ENCODE measurements at places on chromosomes 5 and 9.

- no peak for DNase-seq
Measured at GRCh38 chr5:112691758-112692157, 45.9 kb upstream of the APC start.

DNA sequence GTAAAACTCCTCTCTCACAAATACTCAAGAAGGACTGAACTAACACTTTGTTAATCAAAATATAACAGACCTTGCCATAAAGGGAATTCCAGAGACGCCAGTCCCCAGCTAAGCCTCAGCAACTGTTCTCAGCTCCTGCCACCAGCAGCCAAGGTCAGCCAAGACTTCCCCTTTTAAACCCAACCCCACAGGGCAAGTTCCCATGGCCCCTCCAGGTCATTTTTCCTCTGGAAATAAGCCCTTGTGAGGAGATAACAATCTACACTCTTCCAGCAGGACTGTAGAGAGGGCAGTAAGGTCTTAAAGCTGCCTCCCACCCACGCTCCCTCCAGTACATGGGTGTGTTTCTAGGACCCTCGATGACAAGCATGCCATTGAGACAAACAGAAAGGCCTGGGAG, 78.3 kb downstream of the DPYSL3 start:
- no peak for DNase-seq

DNA sequence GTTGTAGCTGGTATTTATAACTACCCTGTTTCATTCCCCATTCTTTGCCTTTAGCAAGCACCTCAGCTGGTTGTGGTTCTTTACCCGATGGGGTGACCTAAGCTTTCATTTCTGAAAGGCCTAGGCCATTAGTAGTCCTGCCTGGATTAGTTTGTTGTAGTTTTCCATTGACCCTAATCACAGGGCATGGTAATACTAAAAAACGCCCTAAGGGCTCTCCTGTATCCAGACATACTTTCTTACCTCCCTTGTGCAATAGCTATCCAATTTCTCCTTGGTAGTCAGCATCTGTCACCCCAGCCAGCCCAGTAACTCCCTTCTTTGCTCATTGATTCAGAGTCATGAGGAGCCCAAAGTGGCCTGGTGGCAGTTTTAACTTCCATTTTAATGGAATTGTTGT, 24.0 kb downstream of the TMOD1 start:
- DNase-seq, result no peak

- no peak for DNase-seq
Measured at GRCh38 chr5:72621576-72621975, 114.4 kb upstream of the ZNF366 start.

GRCh38 chr9:71446473-71447411, 321.6 kb downstream of the CEMIP2 start:
- peak; percentile 34 for DNase-seq

All from anterior cingulate cortex (tissue), 58 donors.